ENCODE measurements at places on chromosomes 4 and X. TPM values are rescaled to one million over a fixed set of nuclear protein-coding genes. Genes with fewer than 3 reads are reported as not detected.

DNA sequence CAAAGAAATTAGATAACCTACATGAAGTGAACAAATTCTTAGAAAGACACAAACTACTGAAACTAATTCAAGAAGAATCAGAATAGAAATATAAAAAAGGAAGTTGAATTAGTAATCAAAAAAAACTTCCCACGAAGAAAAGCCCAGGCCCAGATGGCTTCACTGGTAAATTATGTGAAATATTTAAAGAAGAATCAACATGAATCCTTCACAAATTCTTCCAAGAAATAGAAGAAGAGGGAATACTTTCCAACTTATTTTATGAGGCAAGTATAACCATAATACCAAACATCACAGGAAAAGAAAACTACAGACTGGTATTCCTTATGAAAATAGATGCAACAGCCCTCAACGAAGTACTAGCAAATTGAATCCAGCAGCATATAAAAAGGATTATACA, 30.7 kb downstream of the MOSPD2 start:
- DNase-seq: no peak

DNA sequence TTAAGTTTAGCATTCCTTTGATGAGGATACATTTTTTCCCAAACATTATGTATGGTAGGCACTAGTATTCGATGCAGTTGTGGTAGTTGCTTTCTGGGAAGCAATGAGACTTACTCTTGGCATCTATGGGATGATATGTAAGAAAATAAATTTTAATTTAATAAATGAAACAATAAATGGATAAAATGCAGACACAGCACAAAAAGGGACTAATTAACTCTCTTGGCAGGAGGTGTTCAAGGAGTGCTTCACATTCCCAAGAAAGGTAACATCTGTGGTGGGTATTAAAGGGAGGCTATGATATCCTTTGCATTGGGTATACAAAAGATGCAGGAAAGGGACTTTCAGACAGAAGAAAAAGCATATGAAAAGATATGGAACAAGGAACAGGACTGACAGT, 111.0 kb downstream of the PGRMC2 start:
- DNase-seq: no peak

Gene AFF1
- total RNA-seq: 47.1 TPM

DNA sequence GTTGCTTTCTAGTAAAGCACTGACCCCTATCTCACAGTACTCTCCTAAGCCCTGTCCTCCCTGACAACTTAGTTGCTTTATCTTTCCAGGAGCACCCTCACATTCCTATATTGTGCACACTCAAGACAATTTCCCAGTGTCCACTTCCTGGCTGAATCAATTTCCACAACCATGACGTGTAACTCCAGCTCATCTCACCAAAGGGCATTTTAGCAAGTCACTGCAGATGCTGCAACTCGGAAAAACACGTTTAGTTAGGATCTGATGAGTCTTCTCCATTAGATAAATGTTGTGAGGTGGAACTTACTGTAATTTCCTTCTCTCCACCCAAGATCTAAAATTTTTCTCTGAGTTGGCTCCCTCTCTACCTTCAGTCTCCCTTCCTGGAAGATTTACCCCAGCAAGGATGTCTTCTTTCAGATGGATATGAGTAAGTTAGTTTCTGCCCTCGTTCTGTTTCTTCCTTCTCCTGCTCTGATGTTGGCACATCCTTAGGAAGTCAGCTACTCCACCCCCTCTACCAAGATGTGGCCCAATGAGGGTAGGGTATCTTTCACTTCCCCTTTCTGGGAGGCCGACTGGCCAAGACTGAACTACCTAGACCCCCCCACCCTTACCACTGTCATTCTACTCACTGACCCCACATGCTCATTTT, 28.8 kb upstream of the IL13RA1 start:
- no peak for DNase-seq

- no peak for DNase-seq
These were observed 18.9 kb upstream of the RASGEF1B start for GRCh38 chr4:81490403-81491160.

GRCh38 chr4:25031077-25031621, 403 bp upstream of the LGI2 start:
- no peak for DNase-seq

Gene TMPRSS11A
- total RNA-seq: 153 TPM
